HepG2 (cell line): ENCODE measurements at places on chromosomes 16 and 17. TPM values are rescaled to one million over a fixed set of nuclear protein-coding genes. Genes with fewer than 3 reads are reported as not detected.

KCNH4 gene
- total RNA-seq: 0.09 TPM in 1 of 2 replicates, not detected in the other

ZNF469 gene
- not detected in 2 replicates for total RNA-seq

KPNB1 gene
- total RNA-seq: 424 and 443 TPM in 2 replicates

STAT5A gene
- 4.1 and 4.5 TPM in 2 replicates for total RNA-seq
